ENCODE measurements at places on chromosomes 3 and 15. TPM values are rescaled to one million over a fixed set of nuclear protein-coding genes. Genes with fewer than 3 reads are reported as not detected.

DNA sequence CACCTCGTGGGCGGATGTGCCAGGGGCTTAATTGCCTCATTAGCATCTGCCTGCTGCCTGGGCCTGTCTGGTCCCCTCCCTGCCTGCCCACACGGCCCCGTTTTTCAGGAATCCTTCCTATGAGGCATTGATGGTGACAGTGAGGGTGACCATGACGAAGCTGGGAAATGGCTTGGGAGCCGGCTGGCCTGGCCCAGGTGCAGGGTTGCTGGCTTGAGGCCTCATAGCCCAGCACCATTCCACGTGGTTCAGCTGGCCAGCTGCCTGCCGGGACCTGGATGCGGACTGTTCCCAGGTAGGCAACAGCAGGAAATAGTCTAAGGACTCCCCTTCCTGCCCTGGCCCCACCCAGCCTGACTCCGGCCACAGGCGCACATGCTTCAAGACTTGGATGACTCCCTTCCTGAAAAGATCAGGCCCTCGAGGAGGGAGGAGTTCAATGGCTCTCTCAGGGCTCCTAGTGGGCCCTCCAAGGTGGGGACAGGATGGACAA lies 8.9 kb upstream of the DUSP7 start:
- H3K4me3 ChIP-seq = no peak overlapping the region
- H3K36me3 ChIP-seq = no peaks in the 10 kb centered on the region
- no peak for DNase-seq
- no peaks in the 10 kb centered on the region for H3K4me1 ChIP-seq

DNA sequence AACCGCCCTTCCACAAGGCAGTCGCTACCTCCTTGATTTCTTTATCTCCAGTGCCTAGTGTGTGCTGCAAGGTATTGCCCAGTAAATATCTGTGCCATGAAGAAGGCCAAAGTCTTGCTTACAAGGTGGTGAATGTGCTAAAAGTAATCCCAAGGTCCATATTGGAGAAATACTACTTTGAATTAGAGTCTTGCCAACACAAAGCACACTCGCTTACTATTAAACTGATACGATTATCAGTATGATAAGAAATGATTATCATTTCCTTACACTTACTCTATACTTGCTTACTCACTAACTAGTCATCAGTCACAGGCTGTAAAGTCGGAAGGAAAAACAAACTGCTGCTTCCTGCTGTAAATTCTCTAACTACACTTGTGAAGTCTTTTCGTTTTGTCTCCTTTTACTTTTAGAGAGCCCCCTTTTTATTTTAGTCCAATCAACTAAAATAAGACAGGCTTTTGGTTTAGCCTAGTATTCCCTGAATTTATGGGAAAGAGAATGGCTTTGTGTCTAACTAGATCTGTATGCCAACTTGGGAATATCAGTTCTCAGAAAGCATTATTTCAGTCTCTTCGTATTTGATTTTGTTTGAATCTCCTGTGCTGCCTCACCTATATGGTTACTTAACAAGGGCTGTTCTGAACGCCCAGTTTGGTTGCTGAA lies 107.1 kb upstream of the TSC22D2 start:
- no peak overlapping the region for H3K4me3 ChIP-seq
- no peak overlapping the region for H3K27ac ChIP-seq
- H3K36me3 ChIP-seq = no peaks in the 10 kb centered on the region

DNA sequence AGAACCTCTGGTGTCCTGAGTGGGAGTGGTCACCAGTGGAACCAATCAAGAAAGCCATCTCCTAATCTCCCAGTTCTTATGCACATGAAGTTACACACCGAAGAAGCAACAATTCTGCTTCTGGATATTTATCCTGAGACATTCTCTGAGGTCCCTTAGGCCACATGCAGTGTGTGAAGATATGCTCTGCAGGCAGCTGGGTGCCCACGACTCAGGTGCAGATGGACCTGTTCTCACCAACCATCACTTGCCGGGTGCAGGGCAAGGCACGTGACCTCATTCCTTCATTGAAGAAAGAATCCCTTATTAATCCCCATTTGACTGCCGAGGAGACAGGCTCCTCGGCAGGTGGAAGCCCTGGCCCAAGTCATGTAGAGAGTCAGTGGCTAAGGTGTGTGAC lies 79.8 kb downstream of the WNT7A start:
- no peak for DNase-seq
- H3K27me3 ChIP-seq = peaks cover 4% of the 10 kb centered on the region
- no peak overlapping the region for H3K27ac ChIP-seq
- H3K4me3 ChIP-seq = no peak overlapping the region

ABHD14A gene
- total RNA-seq = 13.8 TPM
